ENCODE measurements at places on chromosomes 2 and 18.

GRCh38 chr18:79275461-79275860 lies 120.3 kb upstream of the NFATC1 start:
- no peak for DNase-seq

DNA sequence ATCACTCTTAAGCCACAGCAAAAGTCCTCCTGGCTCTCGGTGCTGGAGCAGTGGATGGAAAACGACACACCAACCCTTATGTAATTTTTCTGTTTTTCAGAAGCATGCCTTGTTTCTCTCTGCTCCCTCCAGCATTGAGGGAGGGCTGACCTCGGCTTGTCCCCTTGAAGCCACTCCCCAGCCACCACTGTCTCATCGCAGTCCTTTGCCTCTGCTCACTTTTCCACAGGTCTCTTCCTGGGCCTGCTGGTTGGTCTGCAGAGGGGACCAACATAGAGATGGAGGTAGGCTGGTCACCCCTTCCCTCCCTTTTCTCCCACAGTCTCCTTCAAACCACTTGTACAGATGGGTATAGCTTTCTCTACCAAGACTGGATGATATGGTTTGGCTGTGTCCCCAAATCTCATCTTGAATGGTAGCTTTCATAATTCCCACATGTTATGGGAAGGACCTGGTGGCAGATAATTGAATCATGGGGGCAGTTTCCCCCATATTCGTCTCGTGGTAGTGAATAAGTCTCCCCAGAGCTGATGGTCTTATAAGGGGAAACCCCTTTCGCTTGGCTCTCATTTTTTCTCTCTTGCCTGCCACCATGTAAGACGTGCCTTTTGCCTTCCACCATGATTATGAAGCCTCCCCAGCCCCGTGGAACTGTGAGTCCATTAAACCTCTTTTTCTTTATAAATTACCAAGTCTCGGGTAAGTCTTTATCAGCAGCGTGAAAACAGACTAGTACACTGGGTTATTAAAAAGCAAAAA lies 14.3 kb upstream of the RIOK3 start:
- DNase-seq: no peak

- DNase-seq: no peak
These were observed 27.3 kb downstream of the PLA2R1 start for GRCh38 chr2:160035125-160035524.

DNA sequence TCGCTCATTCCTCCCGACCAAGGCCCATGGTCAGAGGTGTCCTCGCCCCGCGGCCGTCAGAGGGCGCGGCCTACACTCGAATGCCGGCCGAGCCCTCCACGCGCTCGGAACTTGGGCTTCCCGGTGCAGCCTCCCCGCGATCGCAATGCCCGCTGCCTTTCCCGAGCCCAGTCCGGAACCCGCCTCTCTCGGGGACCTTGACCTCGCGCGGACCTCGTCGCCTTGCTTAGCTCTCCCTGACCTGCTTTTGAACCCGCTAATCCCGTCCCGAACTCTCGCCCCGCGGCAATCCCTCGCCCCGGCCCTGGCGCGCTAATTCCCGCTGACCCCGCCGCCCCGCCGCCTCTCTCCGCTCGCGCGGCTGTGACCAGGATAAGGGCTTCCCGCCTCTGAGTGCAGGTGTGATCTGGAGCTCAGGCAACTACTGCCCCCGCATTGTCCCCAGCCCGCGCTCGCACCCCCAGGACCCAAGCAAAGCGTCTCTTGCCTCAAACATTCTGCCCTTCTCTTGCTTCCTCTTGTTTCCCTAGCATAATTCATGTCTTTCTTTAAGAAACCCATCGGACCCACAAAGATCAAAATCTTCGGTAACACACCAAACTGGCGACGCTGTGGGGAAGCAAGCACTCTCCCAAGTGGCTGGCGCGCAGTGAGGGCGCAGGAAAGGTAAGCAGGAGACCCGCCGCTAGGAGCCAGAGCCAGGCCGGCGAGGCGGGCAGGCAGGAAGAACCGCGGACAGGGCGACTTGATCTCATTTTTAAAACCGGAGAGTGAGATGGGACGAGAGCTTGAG lies 46.6 kb upstream of the ATP6V1B1 start:
- DNase-seq: no peak

GRCh38 chr2:75290600-75291150 lies 91.4 kb upstream of the TACR1 start:
- DNase-seq: no peak

GRCh38 chr2:145543155-145543554 lies 1023.2 kb upstream of the ZEB2 start:
- no peak for DNase-seq

GRCh38 chr2:3160751-3161330 lies 216.8 kb downstream of the EIPR1 start:
- no peak for DNase-seq

- peak; percentile 55 for DNase-seq
These were observed 2.7 kb downstream of the ID2 start for GRCh38 chr2:8684540-8684877.

- no peak for DNase-seq
These were observed 52.2 kb downstream of the CUL3 start for GRCh38 chr2:224532931-224533330.

DNA sequence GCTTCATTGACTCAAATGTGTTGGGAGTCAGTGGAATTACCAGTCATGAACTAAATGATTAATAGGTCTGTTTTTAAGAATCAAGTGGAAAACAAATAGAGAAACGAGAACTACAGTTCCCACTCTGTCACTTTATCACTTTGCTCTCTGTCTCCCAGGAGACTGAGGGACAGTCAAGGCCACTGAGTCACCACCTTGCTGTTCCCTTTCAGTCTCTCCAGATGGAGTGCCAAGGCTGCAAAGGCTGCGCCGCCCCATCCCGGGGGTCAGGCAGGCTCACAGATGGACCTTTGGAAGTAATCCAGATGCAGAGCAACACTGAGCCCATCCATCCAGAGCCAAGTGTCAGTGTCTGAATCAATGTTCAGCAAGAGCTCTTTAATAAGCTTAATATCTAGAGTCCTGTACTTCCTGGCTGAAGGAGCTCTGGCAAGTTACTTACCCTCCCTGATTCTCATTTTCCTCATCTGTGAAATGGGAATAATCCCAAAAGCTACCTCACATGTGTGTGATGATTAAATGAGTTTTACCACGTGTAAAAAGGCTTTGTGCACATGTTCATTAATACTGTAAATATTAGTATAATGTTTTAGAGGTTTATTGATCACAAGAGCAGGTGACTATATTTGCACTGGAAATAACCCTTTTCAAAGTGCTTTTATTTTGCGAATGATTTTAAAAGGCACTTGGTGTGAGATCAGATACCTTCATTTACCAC lies 43.0 kb upstream of the EFEMP1 start:
- DNase-seq: no peak

DNA sequence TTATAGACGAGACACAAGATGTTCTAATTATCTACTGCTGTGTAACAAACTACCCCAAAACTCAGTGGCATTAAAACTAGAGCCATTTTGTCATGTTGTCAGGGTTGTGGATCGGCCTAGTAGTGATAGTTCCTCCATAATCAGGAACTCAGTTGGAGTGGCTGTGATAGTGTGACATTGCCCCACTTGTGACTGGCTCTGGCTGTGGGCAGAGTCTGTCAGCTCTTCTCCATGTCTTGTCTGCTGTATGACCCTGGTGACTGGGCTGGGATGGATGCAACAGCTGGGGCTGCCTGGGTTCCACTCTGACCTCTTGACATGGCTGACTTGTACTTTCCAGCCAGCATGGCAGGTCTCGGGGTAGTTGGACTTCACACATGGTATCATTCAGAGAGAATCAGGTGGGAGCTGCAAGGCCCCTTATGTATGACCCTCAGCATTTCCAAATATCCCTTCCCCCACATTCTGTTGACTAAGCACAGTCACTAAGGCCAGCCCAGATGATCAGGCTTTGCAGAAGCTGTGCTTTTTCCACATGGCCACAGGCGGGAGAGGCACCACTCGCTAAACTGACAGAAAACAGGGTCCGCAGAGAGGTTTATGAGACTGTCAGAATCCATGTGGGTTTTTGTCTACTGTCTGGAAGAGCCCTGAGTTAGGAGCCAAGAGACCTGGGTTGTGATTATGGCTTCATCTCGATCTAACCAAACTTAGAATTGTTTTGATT lies 50.3 kb downstream of the SETBP1 start:
- DNase-seq: peak; percentile 58

DNA sequence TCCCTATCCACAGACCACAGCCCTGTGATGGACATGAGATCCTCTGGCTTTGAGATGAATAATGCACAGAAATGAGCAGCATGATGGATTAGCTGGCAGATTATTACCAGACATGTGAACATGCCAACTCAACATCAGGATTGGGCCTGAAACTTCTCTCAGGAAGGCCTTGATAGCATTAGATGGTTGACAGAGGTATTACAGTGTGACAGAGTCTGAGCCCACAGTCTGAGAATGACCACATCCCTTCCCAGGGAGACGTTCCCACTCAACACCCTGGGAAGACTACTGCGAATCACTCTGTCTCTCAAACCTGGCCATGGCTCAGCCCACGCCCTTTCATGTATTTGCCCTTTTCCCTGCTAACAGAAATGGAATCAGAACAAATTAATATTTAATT lies 66.9 kb downstream of the BCL11A start:
- DNase-seq: no peak

DNA sequence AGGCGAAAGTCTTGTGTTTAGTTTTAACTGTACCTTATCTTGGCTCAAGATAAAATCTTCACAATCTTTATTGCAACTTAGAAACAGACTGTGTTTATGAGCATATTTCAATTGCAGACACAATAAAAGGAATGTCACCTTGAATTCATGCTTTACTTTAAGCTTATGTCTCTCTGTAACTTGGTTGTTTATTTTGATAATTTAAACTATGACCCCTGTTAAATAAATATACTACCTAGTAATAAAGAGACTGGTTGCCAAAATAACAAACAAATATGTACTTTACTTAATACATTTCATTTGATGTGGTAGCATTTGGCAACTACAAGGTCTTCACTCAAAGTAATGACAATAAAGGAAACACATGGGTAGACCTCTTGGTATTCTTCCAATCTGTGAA lies 202.6 kb downstream of the KCNJ3 start:
- DNase-seq: no peak

DNA sequence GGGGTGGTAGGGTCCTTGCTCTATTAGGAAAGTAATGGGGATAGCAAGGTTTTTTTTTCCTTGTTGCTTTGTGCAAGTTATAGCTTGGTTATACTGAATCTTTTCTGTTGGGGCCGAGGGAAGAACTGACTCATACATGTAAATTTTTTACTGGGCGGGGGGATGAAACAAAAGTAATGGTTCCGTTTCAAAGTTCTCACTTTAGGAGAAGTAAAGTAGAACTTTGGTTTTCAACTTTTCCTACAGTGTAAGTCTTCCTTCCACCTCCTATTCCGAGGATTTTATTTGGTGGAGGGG lies 1.1 kb downstream of the AFTPH start:
- peak; percentile 80 for DNase-seq

GRCh38 chr2:218229239-218229638 lies 12.2 kb downstream of the ARPC2 start:
- DNase-seq: peak; percentile 80

GRCh38 chr2:225140723-225141122 lies 98.5 kb upstream of the DOCK10 start:
- DNase-seq: no peak

GRCh38 chr18:41311571-41312547 lies 643.2 kb upstream of the PIK3C3 start:
- no peak for DNase-seq

GRCh38 chr2:3575534-3576262 lies 638 bp downstream of the RPS7 start:
- DNase-seq: no peak

DNA sequence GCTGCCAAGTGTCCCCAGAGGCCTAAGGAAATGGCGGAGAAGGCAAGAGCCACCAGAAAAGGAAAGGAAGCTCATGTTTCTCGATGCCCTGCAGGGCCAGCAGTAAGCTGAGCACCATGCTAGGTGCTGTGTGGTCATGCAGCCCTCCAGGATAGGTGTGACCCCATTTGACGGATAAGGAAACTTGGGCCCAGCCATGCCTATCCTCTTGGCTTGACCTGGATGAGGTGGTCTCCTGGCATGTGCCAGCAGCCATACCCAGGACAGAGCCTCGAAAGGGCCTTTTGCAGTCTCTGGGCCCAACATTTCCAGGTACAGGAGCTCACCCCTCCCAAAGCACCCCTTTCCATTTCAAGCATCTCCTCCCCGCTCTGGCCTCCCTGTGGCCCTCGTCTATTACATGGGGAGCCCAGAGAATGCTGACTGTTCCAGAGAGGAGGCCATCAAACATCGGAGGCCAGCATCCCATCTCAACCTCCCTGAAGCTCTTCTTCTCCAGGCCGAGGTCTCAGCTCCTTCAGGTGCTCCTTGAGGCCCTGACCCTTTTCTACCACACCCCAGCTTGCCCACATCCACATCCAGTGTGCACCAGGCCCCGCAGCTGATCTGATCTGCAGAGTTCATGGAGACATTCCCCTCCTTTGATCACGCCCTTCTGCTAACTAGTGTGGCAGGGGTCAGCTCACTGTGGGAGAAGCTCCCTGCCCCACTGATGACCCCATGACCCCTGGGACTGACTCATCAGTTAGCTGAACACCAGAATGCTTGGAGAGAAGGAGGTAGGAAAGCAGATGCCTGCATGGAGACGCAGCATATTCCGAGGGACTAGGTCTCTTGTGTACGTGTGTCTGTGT lies 208.4 kb downstream of the TNS1 start:
- peak; percentile 48 for DNase-seq

DNA sequence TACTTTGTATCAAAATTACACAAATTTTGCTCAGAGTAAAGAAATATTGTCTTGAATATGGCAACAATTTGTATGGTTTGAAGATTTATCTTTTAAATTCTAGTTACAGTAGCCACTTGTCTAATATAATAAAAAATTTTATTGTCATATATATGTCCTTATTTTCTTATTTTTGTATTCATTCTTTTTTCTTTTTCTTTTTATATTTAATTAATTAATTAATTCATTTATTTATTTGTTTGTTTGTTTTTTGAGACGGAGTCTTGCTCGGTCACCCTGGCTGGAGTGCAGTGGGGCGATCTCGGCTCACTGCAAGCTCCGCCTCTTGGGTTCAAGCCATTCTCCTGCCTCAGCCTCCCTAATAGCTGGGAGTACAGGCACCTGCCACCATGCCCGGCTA lies 3.7 kb upstream of the CDH19 start:
- DNase-seq: no peak

GRCh38 chr2:53640466-53640865 lies 127.1 kb upstream of the CHAC2 start:
- no peak for DNase-seq

GRCh38 chr2:20188851-20189250 lies 36.1 kb downstream of the SDC1 start:
- no peak for DNase-seq

- DNase-seq: no peak
These were observed 41.2 kb downstream of the SLC9A2 start for GRCh38 chr2:102660574-102660973.

DNA sequence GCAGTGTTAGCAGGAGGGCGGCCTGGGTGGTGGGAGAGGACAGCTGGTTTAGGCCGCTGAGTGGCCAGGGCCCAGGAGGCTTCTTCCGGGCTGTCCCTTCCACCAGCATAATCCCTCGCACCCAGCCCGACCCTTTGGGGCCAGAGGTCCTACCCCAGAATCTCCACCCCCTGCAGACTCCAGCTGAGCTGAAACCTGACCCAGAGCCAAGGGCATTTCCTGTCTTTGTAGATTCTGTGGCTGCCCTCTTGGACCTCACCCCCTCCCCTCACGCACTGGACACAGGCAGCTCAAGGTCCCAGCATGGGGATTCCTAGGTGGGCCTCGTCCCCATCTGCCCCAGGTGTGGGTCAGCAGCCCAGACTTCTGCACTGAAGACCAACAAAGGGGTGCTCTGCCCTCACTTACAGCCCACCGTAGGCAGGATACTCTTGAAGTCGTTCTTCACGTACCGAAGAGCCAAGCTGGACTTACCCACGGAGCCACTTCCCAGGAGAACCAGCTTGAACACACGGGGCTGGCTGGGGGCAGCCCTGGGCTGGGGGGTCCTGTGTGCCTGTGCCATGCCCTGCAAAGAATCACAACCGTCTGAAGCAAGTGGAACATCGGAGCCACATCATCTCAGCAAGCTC lies 4.8 kb downstream of the RAB17 start:
- no peak for DNase-seq
